Astrocyte of the cerebellum (primary cell): ENCODE measurements at places on chromosomes 5 and 9.
A peak's percentile ranks its signal among the peaks of the same experiment; 100 is the strongest.

- peak; percentile 97 for DNase-seq
These were observed 182.8 kb upstream of the SLC27A6 start for GRCh38 chr5:128782446-128782845.

DNA sequence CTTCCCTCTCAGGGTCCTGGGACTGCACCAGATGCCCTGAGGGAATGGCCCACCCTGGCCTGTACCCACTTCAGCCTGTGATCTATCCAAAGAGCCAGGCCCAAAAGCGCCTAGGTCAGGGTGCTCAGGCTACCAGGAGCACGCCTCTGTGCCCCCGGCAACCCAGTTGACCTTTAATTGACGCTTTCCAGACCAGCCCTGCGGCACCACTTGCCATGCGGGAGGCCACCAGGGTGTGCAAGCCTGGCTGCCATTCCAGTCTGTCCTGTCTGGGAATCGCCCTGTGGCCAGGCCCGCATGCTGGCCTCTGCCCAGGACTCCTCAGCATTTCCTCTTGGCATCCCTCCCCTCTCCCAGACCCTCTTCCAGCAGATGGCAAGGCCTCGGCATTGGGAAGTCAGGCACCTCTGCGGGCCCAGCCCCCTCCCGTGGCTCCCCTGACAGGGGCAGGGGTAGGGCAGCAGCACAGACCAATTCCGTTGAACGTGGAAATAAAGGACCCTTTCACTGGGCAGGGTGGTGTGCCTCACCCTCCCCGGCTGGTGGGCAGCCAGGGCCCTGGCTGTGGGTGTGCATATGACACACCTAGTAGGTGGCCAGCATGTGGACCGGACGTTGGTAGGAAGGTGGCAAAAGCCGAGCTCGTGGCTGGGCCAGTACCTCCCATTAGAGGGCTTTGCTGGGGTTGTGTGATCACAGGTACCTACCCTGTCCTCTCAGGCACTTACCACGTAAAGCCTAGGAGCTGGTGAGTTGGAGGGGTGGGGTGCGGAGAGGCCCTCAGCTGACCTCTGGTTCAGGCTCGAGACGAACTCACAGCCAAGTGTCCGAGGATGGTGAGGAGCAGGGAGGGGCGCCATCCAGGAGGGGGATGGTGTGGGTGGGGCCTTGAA, 3.5 kb upstream of the AIF1L start:
- no peak for DNase-seq

GRCh38 chr5:141567513-141568117, 51.2 kb downstream of the DIAPH1 start:
- no peak for DNase-seq

GRCh38 chr9:113600871-113601614, 137.5 kb downstream of the RGS3 start:
- no peak for DNase-seq

GRCh38 chr9:91043811-91044175, 242.2 kb downstream of the SYK start:
- DNase-seq = no peak

DNA sequence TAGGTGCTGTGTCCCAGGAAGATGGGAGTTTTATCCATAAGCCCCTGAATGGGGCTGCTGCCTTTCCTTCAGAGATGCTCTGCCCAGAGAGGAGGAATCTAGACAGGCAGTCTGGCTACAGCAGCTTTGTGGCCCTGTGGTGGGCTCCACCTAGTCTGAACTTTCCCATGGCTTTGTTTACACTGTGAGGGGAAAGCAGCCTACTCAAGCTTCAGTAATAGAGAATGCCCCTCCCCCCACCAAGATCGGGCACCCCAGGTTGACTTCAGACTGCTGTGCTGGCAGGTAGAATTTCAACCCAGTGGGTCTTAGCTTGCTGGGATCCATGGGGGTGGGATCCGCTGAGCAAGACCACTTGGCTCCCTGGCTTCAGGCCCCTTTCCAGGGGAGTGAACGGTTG, 100.9 kb upstream of the DPYSL3 start:
- DNase-seq = no peak

DNA sequence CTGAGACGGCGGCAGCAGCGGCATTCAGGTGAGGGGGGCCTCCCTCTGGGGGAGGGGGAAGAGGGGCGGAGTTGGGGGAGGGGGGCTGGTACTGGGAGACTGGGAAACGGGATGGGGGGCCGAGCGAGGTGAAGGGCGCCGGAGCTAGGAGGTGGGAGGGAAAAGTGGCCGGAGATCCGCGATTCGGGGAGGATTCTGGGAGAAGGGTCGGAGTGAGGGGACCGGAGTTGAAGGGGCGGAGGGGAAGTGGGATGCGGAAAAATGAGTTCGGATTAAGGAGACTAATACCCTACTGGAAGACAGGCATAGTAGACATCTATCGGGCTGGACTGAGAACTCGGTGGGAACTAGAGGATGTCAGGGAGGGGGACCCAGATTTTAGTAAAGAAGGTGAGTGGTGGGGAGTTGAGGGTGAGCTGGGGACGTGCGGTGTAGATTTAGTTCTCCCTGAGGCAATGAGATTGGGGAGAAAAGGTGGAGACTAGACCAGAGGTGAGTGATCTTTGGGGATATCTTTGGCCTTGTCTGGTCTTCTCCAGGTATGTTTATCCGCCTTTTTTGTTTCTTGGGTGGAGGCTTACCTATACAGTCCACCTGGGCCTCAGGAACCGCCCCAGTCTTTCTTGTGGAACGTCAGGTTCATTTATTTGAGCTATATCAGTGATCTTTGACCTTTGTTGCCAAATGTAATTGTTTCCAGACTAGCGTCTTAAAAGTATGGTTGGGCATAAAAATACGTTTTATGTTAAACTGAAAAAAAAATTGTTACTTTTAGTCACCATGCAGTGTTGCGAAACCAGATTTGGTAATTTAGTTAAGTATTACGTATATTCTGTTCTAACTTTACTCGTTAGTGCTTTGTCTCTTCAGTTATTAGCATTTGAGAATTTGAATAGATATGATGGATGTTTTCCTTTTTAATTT, 632 bp downstream of the UBAP1 start:
- peak; percentile 4 for DNase-seq

DNA sequence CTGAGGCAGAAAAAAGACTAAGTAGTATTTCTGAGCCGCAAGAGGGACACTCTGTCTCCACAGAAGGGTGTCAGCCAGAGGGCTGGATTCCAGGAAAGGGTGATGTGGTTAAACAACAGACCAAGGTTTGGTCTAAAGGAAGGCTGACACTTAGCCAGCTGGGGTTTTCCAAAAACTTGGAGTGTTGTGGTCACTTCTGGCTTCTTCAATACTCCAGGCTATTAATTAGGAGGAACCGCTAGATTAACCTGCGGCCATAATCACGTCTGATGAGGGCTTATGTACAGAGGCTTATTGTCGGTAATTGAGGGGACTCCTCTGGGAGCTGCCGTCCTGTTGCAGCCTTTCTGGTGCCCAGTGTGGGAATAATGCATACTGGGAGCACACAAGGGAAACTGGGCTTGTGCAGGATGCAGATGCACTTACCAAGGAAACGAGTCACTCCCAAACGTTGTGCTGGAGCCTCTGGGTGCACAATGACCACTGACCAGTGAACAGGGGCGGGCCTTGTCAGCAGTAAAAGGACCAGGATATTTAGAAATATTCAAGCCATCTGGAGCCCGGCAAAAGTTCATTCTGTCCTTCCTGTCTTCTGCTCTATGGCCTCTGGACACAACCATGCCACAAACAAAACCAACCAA, 70.2 kb upstream of the TUT7 start:
- DNase-seq = no peak

DNA sequence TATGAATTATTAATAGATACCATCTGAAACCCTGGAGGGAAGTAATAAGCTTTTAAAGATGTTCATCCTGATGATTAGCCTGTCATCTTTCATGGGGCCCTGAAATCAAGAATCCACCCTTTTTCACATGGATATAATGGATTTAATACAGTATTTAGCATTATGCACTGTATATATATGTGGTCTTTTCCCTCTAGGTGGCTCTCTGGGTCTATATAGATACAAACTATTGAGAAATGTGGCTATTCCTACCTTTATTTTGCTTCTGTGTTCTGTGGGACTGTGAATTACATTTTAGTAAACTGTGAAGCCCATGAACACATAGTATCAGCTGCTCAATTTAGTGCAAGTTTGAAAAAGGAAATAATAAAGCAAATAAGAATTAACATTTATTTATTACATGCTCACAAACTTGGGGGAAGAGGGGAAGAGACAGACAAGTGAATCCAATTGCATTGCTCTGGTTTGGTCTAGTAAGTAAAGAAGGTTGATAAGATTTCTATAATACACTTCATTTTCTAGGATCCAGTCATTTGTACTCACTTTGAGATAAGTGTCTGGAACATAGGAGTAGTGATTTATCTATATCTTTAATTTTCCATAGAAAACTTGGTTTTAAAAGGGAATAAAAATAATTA, 112.2 kb downstream of the SCAMP1 start:
- no peak for DNase-seq

DNA sequence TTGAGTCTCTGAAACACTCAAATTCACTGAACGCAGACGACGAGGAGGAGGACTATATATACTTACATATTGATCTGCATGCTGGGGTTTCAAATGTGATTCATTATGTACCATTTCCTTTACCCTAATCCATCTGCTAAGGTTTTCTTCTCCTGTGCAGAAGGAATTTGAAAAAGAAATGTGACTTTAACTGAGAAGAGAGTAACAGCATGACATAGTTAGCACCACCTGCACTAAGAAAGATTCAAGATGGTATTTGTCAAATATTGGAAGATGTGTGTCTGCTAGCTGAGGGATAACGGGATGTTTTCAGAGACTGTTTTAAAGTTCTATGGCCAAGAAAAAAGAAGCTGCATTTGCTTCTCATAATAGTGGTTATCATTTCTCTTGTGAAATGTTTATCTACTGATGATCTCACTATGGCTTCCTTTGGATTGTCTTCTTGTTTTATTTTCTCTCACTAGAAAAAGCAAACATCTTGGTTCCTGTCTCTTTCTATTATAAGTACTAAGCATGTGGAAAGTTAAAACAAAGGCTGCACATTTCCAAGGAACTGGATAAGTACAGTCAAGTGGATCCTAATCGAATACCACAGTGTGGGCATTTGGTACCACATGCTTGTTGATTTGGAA, 89.8 kb upstream of the TLE4 start:
- no peak for DNase-seq

DNA sequence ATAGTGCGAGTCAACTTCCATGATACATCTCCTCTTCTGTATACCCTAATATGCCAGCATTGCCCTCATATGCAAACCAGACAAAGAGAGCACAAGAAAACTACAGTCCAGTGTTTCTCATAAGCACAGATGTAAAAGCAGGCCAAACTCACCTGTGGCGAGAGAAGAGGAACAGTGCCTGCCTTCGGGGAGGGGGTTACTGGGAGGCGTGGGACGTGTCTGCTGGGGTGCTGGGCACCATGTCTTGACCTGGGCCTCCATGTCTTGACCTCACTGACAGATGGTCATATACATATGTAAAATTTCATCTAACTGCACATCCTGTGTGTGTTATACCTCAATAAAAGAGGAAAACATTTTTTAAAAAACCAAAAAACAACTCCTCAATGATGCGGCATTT, 159.3 kb upstream of the PPP1R26 start:
- no peak for DNase-seq
